HFFc6 (cell line): ENCODE measurements at places on chromosomes 12 and 14.

DNA sequence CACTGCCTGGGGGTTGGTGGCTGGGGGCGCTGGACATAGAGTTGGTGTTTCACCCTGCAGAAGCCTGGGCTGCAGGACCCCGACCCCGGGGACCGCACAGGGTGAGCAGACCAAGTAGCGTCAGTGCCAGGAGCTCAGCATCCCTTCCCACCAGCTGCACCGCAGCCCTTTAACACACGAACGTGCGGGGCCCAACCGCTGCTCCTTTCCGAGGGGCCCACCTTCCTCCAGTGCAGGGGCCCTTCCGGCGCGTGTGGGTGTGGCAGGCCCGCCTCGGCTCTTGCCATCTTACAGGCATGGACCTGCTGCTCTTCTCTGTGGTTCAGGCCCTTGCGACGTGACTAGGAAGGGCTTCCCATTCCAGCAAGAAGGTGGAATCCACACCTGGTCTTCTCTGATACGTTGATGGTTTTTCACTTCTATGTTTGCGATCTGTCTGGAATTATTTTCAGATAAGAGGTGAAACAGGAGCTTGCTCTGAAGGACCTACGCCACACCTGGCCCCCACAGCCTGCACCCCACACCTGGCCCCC, 47.8 kb downstream of the LRCOL1 start:
- DNase-seq: no peak

GRCh38 chr12:49358483-49359141, 8.7 kb upstream of the SPATS2 start:
- DNase-seq: peak; percentile 62

GRCh38 chr12:1723721-1724120, 32.9 kb downstream of the ADIPOR2 start:
- DNase-seq: no peak

- DNase-seq: no peak
Measured at GRCh38 chr12:44875954-44876543, at the start of gene NELL2. NELL2 (minus strand) TSS chr12:44876315; CDS start chr12:44875869, 446 bp downstream.

- DNase-seq: no peak
Measured at GRCh38 chr12:450438-450837, 9.3 kb upstream of the B4GALNT3 start.

GRCh38 chr14:59484639-59485175, 390 bp downstream of the JKAMP start:
- DNase-seq: peak; percentile 28
